RWPE2 (cell line): ENCODE measurements at places on chromosomes 7 and 10.
A peak's percentile ranks its signal among the peaks of the same experiment; 100 is the strongest.

- H3K27me3 ChIP-seq, result no peaks in the 10 kb centered on the region
- DNase-seq, result no peak
- no peak overlapping the region for H3K27ac ChIP-seq
- no peaks in the 10 kb centered on the region for H3K36me3 ChIP-seq
- H3K4me1 ChIP-seq, result no peaks in the 10 kb centered on the region
Observed at GRCh38 chr7:27316311-27316710, 73.7 kb downstream of the EVX1 start.

- H3K27me3 ChIP-seq, result no peaks in the 10 kb centered on the region
- H3K4me1 ChIP-seq, result peaks cover 26% of the 10 kb centered on the region
- H3K27ac ChIP-seq, result peak overlapping the region; percentile 50
- H3K36me3 ChIP-seq, result no peaks in the 10 kb centered on the region
- DNase-seq, result no peak
Observed at GRCh38 chr7:1882451-1882850, 212.4 kb downstream of the ELFN1 start.

DNA sequence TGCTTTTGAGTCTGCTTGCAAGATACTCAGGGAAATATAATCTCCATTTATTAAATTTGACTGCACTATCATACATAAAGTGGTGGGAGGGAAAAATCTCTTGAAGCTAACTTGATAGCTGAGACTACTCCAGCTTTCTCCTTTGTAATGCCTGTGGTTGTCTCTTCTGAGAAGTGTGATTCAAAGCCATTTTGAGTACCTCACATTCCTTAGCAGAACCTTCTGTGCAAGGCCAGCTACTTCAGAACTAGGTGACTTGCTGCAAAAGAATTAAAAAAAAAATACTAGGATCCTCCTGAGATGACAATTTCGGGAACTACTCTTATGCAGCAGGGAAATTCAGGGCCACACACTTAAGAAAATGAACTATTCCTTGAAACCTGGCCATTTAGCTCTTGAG lies 294.8 kb downstream of the MDFIC start:
- peaks cover 6% of the 10 kb centered on the region for H3K4me1 ChIP-seq
- H3K27ac ChIP-seq, result no peak overlapping the region
- H3K4me3 ChIP-seq, result no peak overlapping the region
- H3K36me3 ChIP-seq, result no peaks in the 10 kb centered on the region

DNA sequence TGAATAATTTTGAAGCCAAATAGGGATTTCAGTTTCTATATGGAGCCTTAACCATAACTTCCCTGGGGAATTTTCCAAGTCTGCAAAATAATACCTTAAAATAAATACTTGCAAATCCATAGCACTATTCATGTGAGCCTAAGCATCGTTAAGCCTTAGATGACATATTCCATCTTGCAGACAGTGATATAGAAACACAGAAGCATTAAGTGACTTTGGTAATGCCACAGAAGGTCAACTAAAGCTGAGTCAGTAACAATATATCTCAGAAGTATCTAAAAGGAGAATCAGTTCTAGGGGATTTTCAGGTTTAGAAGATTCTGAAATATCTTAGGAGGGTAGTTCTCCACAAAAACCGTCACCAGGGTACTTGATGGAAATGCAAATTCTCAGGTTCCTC lies 163.4 kb upstream of the COL1A2 start:
- H3K36me3 ChIP-seq, result no peaks in the 10 kb centered on the region
- no peak overlapping the region for H3K27ac ChIP-seq
- no peak for DNase-seq
- no peaks in the 10 kb centered on the region for H3K27me3 ChIP-seq
- H3K4me1 ChIP-seq, result peaks cover 3% of the 10 kb centered on the region

GRCh38 chr10:131206111-131206995 lies 105.2 kb downstream of the TCERG1L start:
- no peaks in the 10 kb centered on the region for H3K36me3 ChIP-seq
- no peaks in the 10 kb centered on the region for H3K27me3 ChIP-seq
- no peak overlapping the region for H3K27ac ChIP-seq
- H3K4me3 ChIP-seq, result no peak overlapping the region
- DNase-seq, result peak; percentile 34
- no peaks in the 10 kb centered on the region for H3K4me1 ChIP-seq

DNA sequence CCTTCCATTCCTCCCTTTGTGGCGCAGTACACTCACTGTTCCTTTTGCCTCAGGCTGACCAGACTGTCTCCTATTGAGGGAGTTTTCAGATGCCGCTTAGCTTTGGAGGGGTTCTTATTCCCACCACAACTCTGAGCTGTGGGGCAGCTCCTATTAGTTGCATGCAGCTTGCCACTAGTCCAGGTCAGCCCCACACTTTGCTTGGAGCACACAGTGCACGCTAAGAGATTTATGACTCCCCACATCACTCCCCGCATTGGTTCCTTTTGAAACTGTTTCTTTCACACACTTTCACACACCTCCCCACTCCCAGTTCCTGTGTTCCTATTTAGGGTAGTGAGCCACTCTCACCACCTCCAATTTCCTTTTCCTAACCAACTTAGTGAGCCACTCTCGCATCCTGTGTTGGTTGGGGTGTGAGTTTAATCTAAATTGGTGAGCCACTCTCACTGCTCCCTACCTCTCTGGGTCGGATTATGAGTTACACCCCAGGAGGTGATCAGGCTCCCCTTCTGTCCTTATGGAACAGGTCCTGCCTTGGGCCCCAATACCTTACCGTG lies 10.4 kb upstream of the ZNF485 start:
- H3K4me3 ChIP-seq, result no peak overlapping the region
- no peaks in the 10 kb centered on the region for H3K36me3 ChIP-seq
- no peaks in the 10 kb centered on the region for H3K27me3 ChIP-seq
- DNase-seq, result no peak
- H3K27ac ChIP-seq, result no peak overlapping the region
- H3K4me1 ChIP-seq, result no peaks in the 10 kb centered on the region

- H3K4me1 ChIP-seq, result no peaks in the 10 kb centered on the region
- no peaks in the 10 kb centered on the region for H3K36me3 ChIP-seq
- H3K4me3 ChIP-seq, result no peak overlapping the region
- no peak for DNase-seq
- H3K27me3 ChIP-seq, result no peaks in the 10 kb centered on the region
- no peak overlapping the region for H3K27ac ChIP-seq
Observed at GRCh38 chr7:65308300-65308678, 65.4 kb upstream of the ZNF92 start.
